ENCODE measurements at places on chromosomes 7 and 10.

GRCh38 chr10:114987995-114988394 is 50.0 kb downstream of the TRUB1 start:
- DNase-seq = no peak

- no peak for DNase-seq
Measured at GRCh38 chr7:155299535-155300202, 2.0 kb downstream of the INSIG1 start.

DNA sequence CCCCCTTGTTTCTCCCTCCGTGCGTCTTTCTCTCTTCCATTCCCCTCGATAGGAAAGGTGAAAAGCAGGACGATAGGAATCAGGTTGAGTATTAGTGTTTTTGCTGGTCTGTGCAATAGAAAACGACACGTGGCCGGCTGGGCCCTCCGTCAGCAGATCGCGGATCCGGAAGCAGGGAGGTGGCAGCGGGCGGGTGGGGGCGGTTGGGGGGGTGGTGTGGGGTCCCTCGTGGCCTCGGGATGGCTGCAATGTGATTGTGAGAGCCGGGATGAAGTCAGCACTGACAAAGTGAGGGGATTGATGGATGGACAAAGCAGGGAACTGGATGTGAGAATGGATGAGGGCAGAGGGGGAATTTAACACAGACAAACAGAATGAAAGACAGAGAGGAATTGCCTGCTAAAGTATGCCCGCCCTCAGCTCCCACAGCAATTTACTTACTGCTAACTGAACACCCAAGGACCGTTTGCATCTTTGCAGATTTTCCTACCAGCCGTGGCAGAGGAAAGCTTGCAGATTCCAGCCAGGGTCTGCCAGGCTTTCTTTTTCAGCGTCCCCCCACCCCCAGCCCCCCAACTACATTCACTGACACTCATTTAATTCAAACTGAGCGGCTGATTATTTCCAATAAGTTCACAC is 280.9 kb downstream of the LRMDA start:
- no peak for DNase-seq

DNA sequence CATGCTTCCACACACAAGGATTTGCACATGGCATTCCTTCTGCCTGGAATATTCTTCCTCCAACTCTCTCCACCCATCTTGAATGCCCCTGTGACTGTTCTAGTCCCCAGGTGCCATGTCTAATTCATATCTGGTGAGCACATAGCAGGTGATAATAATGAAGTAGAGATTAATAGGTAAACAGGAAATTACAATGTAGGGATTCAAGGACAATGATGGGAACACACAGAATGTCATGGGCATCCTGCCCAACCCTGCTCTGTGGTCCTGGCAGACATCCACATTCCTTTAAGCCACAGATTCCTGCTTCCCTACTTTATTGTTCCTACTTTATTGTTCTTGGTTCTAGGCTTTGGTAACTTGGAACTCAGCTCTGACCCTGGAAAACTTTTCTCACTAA is 115.8 kb downstream of the THSD7A start:
- DNase-seq = no peak

GRCh38 chr7:94662548-94662947 is 6.6 kb upstream of the SGCE start:
- no peak for DNase-seq

- no peak for DNase-seq
Measured at GRCh38 chr10:49113741-49114141, 1.6 kb downstream of the VSTM4 start.

GRCh38 chr7:106155027-106155426 is 42.9 kb upstream of the SYPL1 start:
- no peak for DNase-seq

- peak; percentile 19 for DNase-seq
Measured at GRCh38 chr7:16646472-16647072, 591 bp downstream of the BZW2 start.

DNA sequence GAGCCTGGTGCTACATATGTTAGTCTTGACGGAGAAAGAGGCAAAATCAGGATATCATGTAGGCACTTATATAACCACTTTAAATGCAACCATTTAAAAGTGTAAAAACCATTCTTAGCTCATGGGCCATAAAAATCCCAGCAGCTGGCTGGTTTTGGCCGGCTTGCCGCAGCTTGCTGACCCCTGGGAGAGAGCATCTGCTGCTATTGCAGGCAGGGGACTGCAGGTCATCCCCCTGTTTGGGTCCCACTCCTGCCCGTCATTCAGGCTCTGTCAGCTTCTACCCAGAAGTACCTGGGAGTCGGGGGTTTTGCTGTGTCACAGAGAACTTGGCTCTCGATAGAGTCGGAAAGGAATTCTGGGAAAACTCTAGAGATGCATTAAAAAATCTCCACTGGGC is 187.4 kb downstream of the CUX1 start:
- no peak for DNase-seq

DNA sequence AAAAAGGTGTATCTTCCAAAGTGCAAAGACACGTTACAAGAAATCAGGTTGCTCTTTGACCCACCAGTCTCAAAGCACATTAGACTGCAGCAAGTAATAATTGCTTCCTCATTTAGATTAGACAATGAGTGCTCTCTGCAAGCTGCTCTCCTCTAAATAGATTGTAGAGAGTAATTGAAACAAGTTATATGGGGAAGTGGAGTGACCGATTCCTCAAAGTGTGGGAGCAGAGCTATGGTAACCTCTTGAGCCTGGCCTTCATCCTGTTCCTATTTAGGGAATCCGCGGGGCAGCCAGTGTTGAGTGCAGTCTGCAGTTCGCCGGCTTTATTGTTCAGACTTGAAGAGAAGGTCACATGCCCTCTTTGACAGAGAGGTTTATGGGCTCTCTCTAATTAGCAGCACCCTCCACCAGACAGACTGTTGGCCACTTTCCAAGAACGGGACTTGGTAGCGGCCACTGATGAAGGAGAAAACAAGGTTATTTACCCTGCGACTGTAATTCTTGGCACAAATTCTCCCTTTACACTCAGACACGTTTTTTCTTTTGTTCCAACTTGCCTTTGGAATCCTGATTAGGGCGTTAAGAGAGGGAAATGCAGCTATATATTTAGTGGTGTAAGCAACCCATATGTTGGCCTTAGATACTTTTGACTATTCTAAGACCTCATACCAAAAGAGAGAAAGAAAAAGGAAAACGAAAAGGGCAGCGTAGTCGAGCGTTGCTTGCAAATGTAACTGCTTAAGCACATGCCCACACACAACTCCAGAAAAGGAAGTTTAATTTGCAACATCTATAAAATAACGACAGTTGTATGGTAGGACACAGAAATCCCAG is 107.5 kb downstream of the REEP3 start:
- peak; percentile 30 for DNase-seq

- DNase-seq = no peak
Measured at GRCh38 chr10:93559490-93559889, 7.0 kb upstream of the FFAR4 start.

- no peak for DNase-seq
Measured at GRCh38 chr10:24493165-24493564, 230.5 kb downstream of the ARHGAP21 start.

DNA sequence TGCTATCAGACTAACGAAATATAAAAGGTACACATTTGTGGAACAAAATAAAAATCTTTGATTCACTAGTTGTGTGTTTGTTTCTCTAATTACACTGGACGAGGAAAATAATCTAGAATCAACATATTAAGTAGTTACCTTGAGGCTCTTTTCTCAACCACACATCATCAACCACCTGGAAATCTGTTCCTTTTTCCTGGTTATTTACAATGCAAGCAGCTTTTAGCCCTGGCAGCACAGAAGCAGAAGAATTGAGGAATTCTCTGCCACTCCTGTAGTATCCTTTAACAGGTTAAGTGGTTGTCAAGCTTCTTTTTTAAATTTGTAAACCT is 23.7 kb downstream of the NUP42 start:
- DNase-seq = no peak

DNA sequence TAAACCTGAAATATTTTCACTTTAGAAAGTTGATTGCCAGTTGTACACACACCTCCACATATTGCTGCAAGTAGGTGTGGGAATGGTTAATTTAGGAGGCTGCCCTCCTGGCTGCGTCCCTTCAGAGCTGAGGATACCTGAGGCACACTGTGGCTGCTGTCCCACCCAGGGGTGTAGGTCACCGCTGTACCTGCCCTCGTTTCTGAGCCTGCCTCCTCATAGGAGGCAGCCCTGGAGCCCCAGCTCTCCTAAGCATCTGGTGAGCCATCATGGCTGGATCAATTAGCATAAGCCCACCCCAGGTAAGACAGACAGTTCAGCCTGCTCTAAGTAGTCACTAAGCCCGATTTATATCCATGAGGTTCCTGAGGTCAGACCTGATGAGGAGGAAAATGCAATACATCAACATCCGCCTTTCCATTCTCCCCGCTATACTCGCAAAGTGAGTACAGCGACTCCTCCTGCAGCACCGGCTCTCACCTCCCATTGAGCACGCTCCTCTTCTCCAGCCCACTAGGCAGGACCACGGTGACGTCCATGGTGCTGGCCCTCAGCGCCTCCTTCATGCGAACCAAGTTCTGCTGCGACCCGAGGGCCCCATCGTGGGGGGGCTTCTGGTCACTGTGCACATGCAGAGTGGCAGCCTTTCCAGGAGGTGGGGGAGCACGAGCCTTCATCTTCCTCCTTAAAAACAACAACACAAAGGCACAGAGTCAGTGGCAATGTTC is 97.2 kb downstream of the COBL start:
- no peak for DNase-seq

- no peak for DNase-seq
Measured at GRCh38 chr7:74032624-74033371, 4.8 kb downstream of the ELN start.

- no peak for DNase-seq
Measured at GRCh38 chr10:96073722-96074121, 30.3 kb downstream of the CCNJ start.

DNA sequence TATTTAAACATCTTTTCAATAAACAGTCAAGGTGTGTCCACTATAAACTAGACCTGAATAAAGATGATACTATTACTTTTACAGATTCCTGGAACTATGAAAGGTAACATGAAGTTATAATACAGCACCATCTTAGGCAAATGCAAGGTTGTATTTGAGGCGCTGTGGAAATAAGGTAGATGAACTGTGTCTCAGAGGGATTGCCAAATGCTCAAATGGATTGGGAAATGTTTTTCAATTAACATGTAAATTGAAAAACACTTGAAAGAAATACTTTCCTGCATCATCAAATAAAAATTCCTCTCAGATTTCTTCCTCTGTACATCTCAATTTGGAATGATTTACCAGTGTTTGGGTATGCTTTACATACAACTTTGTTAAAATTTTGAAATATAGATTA is 139.4 kb downstream of the DKK1 start:
- no peak for DNase-seq

DNA sequence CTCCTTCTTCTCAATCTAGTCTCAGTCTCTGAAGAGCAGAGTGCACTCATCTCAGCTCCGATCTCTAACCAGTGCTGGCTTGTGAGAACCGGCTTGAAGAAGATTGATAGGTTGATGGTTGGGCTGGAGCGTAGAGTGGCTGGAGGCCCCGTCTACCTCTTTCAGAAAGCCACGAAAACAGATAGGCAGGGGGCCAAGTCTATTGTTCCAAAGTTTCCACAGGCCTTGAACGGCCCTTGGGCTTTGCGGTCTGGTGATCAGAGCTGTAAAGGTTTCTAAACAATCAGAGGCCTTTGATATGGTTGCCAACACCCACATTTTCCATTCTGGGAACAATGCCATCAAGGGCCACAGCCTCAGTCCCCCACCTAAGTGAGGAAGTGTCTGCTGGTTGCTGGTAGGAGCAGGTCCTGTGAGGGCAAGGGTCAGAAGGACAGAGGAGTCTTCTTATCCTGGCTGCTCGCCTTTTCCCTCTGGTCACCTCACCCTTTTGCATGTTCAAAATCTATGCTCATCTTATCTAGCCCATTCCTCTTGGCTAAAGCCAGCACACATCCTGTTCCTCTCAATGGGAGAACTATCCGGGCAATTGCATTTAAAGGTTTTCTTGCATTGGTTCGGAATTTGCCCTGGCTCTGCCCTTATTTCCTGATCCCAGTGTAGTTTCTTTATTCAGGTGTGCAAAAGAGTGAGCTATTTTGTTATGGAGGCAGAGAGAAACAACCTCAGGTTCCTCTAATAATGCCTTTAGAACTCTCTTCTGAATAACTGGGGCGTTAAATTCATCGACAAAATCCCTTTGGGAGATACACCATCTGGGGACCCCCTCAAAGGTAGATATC is 70.3 kb upstream of the KMT2E start:
- peak; percentile 80 for DNase-seq

DNA sequence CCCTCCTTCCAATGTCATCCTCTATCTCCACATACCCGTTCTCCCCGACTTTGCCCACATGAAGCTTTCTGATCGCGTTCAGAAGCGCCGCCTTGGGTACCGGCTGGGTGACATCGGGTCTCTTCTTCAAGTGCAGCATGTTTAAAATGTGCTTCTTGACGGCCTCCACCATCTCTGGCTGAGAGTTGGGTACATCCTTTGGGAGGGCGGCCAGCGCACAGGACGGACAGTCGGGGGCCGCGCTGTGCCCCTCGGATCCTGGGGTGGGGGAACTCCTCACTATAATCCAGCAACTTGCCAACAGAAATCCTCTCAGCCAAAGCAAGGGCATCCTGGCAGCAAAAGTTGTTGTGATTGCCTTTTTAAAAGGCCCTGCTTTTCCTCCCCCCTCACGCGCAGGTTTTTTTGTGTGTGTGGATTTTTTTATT is 2.8 kb downstream of the INHBA start:
- DNase-seq = no peak

- no peak for DNase-seq
Measured at GRCh38 chr10:77974396-77975074, 48.0 kb upstream of the DLG5 start.

GRCh38 chr7:36148422-36149065 is 4.5 kb upstream of the EEPD1 start:
- no peak for DNase-seq

GRCh38 chr7:157292258-157292657 is 44.5 kb upstream of the DNAJB6 start:
- DNase-seq = no peak

DNA sequence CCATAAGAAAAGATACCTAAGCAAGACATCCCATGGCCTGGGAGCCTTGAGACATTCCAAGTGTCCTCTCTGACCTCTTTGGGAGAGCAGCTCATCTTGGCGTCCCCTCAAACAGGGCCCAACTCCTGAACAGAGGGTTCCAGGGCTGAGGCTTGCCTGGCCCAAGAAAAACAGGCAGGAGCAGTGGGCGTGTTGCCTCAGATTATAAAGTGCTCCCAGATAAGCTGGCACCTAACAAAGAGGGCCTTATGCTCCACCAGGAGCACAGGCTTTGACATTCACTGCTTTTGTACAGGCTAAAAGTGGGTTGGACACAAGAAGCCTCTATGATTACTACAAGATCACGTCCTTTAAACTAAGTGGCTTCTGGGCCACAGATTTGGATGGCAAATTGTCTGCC is 193.1 kb downstream of the FGFR2 start:
- no peak for DNase-seq

DNA sequence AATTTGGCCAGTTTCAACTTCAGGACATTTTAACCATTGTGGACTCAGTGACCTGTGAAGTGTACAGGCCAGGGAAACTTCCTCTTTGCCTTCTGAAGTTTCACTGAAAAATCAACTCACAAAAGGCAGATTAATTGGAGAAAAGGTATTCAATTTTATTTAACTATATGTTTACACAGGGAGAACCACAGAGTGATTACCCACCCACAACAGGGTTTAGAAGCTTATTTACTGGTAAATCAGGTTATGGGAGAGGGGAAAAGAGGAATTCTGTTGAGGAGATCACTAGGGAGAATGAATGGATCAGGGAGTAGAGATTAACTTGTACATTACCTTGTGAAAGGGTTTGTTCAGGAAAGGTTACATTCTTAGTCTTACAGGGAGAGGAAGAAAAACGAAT is 1.7 kb upstream of the AKR1D1 start:
- DNase-seq = no peak

Measured in NCI-H187 (cell line).